Astrocyte (in vitro differentiated cells and primary cell): ENCODE measurements at places on chromosomes 16 and 17. TPM values are rescaled to one million over a fixed set of nuclear protein-coding genes. Genes with fewer than 3 reads are reported as not detected.

PRSS27 gene
- 2.3 and 3.0 TPM in 2 replicates for total RNA-seq

DNA sequence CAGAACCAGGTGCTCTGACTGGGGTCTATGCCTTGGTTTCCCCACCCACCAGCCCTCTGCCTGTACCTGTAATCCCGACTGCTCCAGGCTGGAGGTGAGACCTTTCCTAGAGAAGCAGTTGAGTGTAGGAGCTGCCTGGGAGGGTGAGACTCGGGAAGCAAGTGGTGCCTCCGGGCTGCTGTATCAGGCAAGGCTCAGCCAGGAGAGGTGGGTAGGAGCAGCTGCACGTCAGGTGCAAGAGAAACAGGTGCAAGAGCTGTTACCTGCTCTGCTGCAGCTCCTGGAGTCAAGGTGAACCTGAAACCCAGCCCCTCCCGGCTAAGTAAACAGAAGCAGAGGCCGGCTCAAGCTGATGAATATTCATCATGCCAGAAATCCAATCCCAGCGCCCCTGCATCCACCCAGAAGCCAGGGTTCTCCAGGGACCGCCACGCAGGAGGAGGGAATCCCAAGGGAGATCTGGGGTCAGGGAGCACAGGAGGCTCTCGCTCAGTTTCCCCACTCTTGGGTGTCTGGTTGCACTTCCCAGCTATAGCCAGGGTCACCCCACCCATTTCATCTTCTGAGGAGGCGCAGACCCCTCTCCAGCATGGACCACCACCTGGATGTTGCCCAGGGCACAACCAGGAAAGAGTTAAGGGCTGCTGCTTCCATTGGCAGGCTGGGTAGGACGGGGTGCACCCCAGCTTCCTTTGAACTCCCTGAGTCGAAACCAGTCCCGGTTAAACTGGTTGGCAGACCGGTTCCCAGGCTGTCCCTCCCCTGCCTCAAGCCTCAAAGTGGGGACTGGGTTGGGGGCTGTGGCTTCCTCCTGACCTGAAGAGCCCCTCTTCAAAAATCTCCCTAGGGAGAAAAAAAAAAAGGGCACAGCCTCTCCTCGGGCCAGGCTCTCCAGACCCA, at the start of gene PRR15L:
Gene PRR15L, minus strand, starts transcription at position 293 of the 900 bp plus-strand sequence. CDS start 4,649 bp downstream, outside the sequence.
- no peak for DNase-seq

TSR1 gene
- 36.4 and 37.6 TPM in 2 replicates for total RNA-seq

TEKT5 gene
- 0.41 TPM in 1 of 2 replicates, not detected in the other for total RNA-seq

DNA sequence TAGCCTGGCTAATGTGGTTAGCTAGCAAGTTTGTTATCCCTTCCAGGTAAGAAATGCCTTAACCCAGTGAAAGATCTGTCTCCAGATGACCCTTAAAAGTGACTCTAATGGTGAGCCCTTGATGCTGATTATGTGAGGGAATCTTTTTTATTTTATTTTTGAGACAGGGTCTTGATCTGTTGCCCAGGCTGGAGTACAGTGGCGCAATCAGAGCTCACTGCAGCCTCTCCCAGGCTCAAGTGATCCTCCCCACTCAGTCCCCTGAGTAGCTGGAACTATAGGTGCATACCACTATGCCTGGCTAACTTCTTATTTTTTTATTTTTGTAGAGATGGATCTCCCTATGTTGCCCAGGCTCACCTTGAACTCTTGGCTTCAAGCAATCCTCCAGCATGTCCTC, 10.8 kb upstream of the HP start:
- DNase-seq: no peak
